ENCODE measurements at places on chromosomes 2 and 18.

DNA sequence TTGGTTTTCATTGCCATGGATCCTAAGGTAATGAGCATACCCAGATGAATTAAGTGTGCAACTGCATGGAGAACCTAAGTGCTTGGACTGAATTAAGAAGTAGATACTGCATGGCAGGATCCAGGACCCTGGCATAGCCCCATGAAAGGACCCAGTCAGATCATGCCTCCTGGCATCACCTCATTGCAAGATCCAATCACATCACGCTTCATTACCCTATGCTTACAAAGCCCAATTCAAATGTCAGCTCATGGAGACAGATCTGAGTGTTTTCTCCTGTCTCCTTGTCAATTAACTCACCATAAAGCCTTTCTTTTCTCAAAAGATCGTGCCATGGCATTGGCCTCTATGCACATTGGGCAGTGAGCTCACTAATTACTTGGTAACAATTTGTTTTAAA, 519.8 kb upstream of the ZNF804A start:
- no peak for DNase-seq

DNA sequence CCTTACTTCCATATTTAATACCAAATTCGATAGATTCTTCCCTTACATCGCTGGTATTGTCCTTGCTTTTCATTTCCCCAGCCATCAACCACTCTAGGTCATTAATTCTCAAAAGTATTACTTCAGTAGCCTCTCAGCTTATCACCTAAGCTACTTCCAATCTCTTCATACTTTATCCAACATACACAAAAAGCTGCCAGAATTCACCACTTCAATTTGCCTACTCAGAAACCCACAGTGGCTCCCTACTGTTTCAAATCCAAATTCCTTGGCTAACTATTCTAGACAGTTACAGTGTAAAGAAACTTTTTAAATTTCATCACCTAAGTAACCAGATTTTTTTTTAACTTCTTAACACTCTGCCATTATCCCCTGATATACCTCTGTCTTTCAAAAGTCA, 4.7 kb downstream of the SLC25A12 start:
- DNase-seq = no peak

DNA sequence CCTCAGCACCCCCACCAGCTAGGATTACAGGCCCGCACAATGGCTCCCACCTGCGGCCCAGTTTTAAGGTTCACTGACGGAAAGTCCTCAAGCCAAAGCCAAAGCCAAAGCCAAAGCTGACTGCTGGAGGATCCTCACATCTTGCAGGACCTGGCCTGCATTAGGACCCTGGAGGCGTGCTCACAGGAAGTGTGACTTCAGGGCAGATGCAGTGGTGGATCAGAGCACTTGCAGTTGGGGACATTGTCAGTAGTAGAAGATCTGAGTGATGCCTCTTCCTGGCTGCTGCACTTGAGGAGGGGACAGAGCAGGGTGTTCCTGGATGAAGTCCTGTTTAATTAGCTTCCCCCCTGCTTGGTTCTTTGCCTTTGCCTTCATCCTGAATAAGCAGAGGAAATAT, 69.0 kb upstream of the ALPP start:
- no peak for DNase-seq

DNA sequence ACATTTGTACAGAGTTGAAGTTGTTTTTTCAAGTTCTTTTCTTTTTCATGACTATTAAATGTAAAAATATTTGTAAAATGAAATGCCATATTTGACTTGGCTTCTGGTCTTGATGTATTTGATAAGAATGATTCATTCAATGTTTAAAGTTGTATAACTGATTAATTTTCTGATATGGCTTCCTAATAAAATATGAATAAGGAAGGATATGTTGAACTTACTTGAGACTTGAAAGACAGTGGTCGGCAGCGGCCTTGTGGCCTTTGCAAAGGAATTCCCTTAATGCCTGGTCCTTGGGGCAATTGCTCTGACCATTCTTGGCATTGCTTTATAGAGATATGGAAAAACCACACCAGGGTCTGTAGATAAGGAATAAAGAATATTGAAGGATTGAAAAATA, 25.9 kb upstream of the TMEM87B start:
- no peak for DNase-seq

GRCh38 chr2:182522405-182522896, 95.6 kb upstream of the PDE1A start:
- DNase-seq = no peak

GRCh38 chr2:110115291-110116032, at the start of gene MALL:
Gene MALL (minus strand): TSS chr2:110115822. CDS start chr2:110115792, 30 bp downstream.
- DNase-seq = no peak

GRCh38 chr2:122239440-122239839, 484.0 kb downstream of the TSN start:
- DNase-seq = no peak

DNA sequence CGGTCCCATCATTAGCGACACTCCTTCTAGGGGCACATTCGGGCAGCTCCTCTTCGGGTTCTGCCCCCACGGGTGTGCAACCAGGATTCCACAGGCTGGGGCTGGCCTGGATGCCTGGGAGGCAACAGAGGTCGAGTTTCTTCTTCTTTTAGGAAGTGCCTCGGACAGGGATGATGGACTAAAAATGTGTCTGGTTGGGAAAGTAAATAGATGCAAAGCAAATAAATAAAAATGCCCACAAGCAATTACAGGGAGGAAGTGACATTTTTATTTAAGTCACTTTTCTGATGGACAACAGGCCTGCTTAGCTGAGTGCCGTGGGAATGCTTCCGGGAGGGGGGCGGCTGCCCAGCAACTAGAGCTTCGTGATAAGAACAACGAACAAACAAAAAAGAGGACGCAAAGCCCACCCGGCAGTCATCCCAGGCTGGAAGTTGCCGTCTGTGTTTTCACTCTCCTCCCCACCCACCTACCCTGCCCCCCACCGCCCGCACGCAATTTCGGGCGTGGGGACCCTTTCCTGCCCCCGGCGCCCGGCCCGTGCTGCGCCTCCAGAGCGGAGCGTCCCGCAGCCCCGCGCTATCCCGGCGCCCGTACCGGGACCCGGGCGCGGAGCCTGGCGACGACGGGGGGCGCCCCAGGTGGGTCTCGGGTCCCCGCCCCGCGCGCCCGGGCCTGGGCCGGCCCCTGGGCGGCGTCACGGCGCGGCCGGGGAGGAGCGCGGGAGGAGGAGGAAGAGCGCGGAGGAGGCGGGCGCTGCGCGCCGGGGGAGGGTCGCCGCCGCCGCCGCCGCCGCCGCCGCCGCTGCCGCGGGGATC, 412 bp upstream of the NCK2 start:
- DNase-seq = peak; percentile 52

- no peak for DNase-seq
Measured at GRCh38 chr2:201152999-201153815, 29.7 kb upstream of the CASP10 start.

GRCh38 chr2:54063967-54064535, 51.4 kb upstream of the ACYP2 start:
- DNase-seq = no peak

DNA sequence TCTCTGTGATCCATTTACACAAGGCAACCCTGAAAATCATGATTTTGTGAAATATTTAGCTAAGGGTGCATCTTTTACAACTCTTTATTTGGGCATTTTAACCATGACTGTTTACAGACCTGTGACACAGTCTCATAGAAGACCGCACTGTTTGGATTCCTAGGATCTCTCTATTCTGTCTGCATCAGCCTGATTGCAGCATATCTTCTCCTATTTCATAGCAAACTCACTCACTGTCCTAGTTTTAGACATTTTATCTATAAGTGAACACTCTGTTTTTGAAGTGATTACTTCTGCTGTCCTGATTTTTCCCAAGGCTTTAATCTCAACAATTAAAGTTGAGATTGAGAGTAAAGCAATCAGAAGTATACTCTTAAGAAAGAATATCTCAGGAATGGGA, 56.2 kb downstream of the CAVIN2 start:
- DNase-seq = no peak

DNA sequence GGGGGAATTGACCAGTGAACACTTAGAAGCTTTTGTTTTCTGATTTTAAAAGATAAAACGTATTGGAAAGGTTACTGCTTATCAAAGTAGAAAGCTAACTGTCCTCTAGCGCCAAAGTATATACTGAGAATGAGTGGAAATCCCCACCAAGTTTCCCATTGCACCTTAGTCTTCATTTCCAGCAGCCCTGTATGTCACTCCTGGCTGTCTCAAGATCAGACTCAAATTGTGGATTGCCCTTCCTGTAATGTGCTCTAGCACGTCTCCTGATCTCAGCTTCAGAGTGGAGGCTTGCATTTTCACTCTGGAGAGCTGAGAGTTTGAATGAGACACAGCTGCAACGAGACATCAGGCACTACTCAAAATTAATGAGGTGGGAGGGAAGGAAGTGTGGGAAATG, 26.6 kb downstream of the MFF start:
- no peak for DNase-seq

- no peak for DNase-seq
Measured at GRCh38 chr2:121558329-121558728, 27.6 kb downstream of the RNU4ATAC start.

DNA sequence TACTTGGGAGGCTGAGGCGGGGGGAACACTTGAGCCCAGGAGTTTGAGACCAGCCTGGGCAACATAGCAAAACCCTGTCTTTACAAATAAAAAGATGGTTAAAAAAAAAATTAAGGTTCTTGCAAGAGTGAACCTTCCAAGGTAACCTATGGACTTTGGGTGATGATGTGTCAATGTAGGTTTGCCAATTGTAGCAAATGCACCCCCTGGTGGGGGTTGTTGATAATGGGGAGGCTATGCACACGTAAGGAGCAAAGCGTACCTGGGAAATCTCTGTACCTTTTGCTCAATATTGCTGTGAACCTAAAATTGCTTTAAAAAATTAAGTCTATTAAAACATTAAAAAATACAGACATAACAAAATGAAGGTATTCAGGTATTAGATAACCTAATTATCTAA, 70.4 kb downstream of the CWC22 start:
- DNase-seq = no peak

- no peak for DNase-seq
Measured at GRCh38 chr2:158600155-158600802, 143.5 kb downstream of the PKP4 start.

DNA sequence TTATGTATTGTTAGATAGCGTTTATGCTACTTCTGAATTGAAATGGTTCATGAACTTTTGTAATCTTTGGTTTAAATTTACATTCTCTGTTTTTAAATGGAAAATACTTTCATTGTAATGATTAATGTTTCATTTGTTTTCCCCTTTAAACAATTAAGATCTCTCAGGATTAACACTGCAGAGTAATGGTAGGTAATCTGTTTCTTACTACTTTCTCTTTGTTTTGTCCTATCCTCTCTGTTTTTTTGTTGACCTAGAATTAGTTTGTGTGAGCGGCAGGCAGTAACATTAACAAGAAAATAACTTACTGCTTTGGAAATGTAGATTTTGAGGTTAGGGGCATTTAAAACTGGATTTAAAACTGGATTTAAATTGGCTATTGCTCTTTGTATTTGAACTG, 19.1 kb downstream of the SMAD4 start:
- DNase-seq = no peak

DNA sequence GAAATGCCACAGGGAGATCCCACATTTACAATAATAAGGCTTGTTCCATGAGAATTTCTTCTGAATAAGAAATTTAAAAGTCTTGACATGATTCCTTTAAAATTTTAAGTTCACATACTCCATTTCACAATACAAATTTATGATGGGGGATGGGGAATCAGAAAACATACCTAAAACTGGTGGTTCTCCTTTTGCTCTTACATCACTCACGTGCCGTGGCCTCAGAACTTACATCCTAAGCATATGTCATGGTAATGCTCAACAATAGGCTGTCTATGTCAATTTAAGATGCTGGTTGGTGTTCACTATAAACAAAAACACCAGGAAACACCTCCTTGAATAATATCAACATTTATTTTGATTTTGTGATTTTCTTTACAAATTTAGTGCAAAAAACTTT, 12.8 kb downstream of the UPP2 start:
- no peak for DNase-seq

Data from activated CD4-positive, alpha-beta T cell treated with anti-CD3 and anti-CD28 coated beads, Interleukin-2, amount 50 U/mL, for 4 hours (primary cell).